Activated CD4-positive, alpha-beta T cell treated with anti-CD3 and anti-CD28 coated beads for 36 hours (primary cell): ENCODE measurements at places on chromosomes 7 and 10. TPM values are rescaled to one million over a fixed set of nuclear protein-coding genes. Genes with fewer than 3 reads are reported as not detected.

GRCh38 chr7:16422917-16423316 lies 1.6 kb upstream of the CRPPA start:
- no peaks in the 10 kb centered on the region for H3K36me3 ChIP-seq
- H3K27me3 ChIP-seq, result no peaks in the 10 kb centered on the region
- DNase-seq, result no peak
- H3K27ac ChIP-seq, result no peak overlapping the region
- H3K4me1 ChIP-seq, result peaks cover 17% of the 10 kb centered on the region
- H3K4me3 ChIP-seq, result no peak overlapping the region

DNA sequence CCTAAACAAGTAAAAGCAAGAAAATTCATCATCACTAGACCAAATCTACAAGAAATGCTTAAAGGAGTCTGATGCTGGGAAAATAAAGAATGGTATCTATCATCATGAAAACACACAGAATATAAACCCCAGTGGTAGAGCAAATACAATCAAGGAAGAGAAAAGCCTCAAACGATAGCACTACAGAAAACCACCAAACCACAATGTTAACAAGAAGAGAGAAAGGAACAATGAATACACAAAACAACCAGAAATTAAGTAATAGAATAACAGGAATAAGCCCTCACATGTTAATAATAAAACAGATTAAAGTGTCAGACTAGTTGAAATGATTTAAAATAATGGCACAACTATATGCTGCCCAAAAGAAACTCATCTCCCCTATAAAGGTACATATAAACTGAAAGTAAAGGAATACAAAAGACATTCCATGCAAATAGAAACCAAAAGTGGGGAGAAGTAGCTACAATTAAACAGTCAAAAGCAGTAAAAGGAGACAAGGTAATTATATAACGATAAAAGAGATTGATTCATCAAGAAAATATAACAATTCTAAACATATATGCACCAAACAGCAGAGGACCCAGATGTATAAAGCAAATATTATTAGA lies 77.3 kb downstream of the JMJD1C start:
- no peak for DNase-seq
- H3K27me3 ChIP-seq, result no peaks in the 10 kb centered on the region
- no peak overlapping the region for H3K4me3 ChIP-seq
- peaks cover 32% of the 10 kb centered on the region for H3K36me3 ChIP-seq
- peaks cover 64% of the 10 kb centered on the region for H3K4me1 ChIP-seq

DNA sequence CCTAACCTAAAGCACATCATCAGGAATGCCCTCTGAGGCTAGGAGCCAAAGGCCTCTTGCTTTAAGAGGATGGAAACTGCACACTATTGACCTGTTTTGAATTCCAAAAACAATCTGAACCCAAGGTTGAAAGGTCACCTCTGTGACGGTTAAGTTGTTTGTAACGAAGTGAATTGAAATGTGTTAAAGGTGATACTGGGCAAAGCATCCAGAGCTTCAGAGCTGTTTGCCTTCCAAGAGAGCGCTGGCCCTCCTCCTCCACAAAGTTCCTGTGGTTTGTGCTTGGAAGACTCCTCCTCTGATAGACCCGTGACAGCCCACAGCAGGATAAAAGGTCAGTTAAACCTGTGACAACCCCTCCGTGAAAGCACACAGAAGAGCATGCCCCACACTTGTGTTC lies 133.7 kb upstream of the CTTNBP2 start:
- H3K36me3 ChIP-seq, result no peaks in the 10 kb centered on the region
- H3K27me3 ChIP-seq, result peaks cover 9% of the 10 kb centered on the region
- no peaks in the 10 kb centered on the region for H3K4me1 ChIP-seq
- DNase-seq, result no peak

- no peaks in the 10 kb centered on the region for H3K36me3 ChIP-seq
- peaks cover 33% of the 10 kb centered on the region for H3K27me3 ChIP-seq
- H3K4me3 ChIP-seq, result no peak overlapping the region
- H3K27ac ChIP-seq, result no peak overlapping the region
- no peaks in the 10 kb centered on the region for H3K4me1 ChIP-seq
Measured at GRCh38 chr7:78111386-78111785, 312.8 kb downstream of the PHTF2 start.

- no peaks in the 10 kb centered on the region for H3K27me3 ChIP-seq
- no peak overlapping the region for H3K4me3 ChIP-seq
- H3K27ac ChIP-seq, result no peak overlapping the region
- peaks cover 14% of the 10 kb centered on the region for H3K36me3 ChIP-seq
Measured at GRCh38 chr7:105655500-105656380, 74.4 kb upstream of the EFCAB10 start.

GRCh38 chr7:23895666-23896096 lies 185.7 kb downstream of the STK31 start:
- peaks cover 16% of the 10 kb centered on the region for H3K27me3 ChIP-seq
- DNase-seq, result no peak

GRCh38 chr7:33432821-33433220 lies 303.5 kb downstream of the BBS9 start:
- H3K4me1 ChIP-seq, result no peaks in the 10 kb centered on the region
- no peaks in the 10 kb centered on the region for H3K36me3 ChIP-seq
- no peak overlapping the region for H3K27ac ChIP-seq

- H3K36me3 ChIP-seq, result peaks cover 5% of the 10 kb centered on the region
- DNase-seq, result no peak
- H3K4me3 ChIP-seq, result no peak overlapping the region
- peaks cover 3% of the 10 kb centered on the region for H3K27me3 ChIP-seq
Measured at GRCh38 chr10:84135836-84136235, 3.5 kb upstream of the GHITM start.

- H3K27me3 ChIP-seq, result peaks cover 5% of the 10 kb centered on the region
- no peak overlapping the region for H3K27ac ChIP-seq
- no peaks in the 10 kb centered on the region for H3K36me3 ChIP-seq
- no peaks in the 10 kb centered on the region for H3K4me1 ChIP-seq
Measured at GRCh38 chr10:133196221-133196915, 33.6 kb upstream of the UTF1 start.

- DNase-seq, result no peak
- H3K27ac ChIP-seq, result peak overlapping the region; percentile 97
- H3K4me1 ChIP-seq, result peaks cover 89% of the 10 kb centered on the region
- no peaks in the 10 kb centered on the region for H3K27me3 ChIP-seq
- peak overlapping the region; percentile 32 for H3K4me3 ChIP-seq
- peaks cover 21% of the 10 kb centered on the region for H3K36me3 ChIP-seq
Measured at GRCh38 chr7:150665896-150666295, 19.6 kb upstream of the GIMAP2 start.

DNA sequence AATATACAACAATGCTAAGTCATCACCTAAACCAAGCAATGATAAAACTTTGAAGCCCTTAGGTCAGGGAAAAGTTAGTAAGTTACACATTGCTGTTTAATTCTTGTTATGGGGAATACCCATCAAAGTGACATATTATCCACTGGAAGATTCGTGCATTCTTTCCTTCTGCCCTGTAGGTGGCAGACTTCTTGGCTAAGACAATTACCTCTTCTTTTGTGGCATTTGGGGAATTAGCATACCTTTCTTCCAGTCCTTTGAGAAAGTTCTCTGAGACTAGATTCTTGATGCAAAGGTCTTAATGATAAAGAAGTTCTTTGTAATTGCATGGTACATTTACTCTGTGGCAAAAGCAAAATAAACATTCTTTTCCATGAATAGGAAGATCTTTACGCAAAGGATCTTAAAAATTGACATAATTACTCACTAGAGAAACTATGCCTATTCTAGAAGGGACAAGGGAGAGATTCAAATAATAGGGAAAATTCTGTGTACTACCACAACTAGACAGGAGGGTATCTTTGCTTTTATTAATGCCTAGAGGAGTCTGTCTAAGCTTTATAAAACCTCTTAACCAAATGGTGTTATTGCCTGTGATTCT lies 395.9 kb downstream of the GRM8 start:
- no peak overlapping the region for H3K4me3 ChIP-seq
- H3K36me3 ChIP-seq, result no peaks in the 10 kb centered on the region
- H3K27ac ChIP-seq, result no peak overlapping the region

GRCh38 chr7:88071994-88072714 lies 138.1 kb downstream of the ADAM22 start:
- H3K27me3 ChIP-seq, result peaks cover 2% of the 10 kb centered on the region
- H3K4me1 ChIP-seq, result no peaks in the 10 kb centered on the region
- H3K4me3 ChIP-seq, result no peak overlapping the region
- no peaks in the 10 kb centered on the region for H3K36me3 ChIP-seq

DNA sequence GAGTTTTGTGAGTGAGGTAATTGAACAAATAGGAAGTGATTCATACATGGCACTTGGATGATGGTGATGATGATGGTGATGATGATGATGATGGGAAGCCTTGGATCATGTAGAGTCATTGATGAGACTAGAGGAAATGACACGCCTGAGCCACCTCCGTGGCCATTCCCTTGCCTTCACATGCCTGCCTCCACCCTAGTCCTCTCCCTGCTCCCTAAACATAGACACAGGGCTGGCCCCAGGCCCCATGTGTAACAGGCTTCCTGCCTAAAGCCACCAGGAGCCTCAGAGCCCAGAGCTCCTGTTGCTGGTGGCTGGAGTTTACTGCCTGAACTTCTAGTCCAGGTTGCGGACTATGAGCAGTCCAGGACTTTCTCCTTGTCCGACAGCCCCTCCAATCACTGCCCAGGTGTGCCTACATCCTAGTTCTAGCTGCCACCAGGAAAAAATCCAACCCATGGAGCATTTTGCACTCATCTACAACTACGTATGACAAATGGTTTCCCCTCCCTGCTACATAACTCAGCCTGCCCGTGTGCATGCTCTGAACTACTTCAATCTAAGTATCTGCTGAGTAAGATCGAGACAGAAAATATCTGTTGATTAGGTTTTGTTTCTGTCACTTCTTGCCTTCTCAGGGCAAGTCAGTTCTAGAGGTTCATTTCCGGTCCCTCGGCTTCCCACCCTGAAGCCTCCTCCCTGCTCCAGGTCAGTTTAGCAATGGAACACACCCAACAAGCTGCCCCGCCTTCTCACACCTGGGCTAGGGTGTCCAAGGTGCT lies 35.5 kb upstream of the KDM7A start:
- peak; percentile 70 for DNase-seq
- H3K4me3 ChIP-seq, result no peak overlapping the region
- peaks cover 2% of the 10 kb centered on the region for H3K27me3 ChIP-seq
- H3K36me3 ChIP-seq, result no peaks in the 10 kb centered on the region
- H3K27ac ChIP-seq, result peak overlapping the region; percentile 88
- peaks cover 69% of the 10 kb centered on the region for H3K4me1 ChIP-seq

- H3K36me3 ChIP-seq, result no peaks in the 10 kb centered on the region
- H3K27me3 ChIP-seq, result peaks cover 13% of the 10 kb centered on the region
- H3K27ac ChIP-seq, result no peak overlapping the region
- H3K4me3 ChIP-seq, result peak overlapping the region; percentile 79
- peak; percentile 51 for DNase-seq
- H3K4me1 ChIP-seq, result peaks cover 11% of the 10 kb centered on the region
Measured at GRCh38 chr10:97714401-97715258, 1.1 kb downstream of the MARVELD1 start.

- DNase-seq, result no peak
- no peak overlapping the region for H3K27ac ChIP-seq
- no peaks in the 10 kb centered on the region for H3K36me3 ChIP-seq
Measured at GRCh38 chr10:90504172-90504571, 353.7 kb downstream of the HTR7 start.

DNA sequence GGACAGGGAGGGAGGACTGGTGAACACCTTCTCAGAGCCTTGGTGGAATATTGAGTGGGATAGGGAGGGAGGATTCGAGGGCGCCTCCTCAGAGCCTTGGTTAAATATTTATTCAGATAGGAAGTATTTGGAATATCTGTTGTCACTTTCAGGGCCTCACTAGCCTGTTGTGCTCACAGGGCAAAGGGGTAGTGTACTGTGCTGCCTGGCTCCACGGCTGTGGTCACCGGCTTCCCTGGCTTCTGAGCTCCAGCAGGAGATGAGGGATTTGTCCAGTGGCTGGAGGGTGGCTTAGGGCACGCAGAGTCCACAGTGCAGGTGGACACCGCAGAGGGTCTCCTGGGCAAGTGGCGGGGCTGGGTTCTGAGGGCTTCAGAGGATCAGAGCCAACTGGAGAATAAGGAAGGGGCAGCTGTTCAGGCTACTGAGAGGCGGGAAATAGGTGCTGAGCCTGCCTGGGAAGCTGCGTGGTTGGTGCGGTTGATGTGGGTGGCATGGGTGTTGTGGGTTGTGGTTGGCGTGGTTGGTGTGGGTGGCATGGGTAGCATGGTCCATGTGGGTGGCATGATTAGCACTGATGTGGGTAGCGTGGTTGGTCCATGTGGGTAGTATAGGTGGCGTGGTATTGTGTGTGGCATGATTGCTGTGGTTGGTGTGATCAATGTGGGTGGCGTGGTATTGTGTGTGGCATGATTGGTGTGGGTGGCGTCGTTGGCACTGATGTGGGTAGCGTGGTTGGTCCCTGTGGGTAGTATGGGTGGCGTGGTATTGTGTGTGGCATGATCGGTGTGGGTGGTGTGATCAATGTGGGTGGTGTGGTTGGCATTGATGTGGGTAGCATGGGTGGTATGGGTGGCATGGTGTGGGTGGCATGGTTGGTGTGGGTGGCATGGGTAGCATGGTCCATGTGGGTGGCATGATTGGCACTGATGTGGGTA lies 16.7 kb downstream of the INPP5A start:
- peaks cover 24% of the 10 kb centered on the region for H3K4me1 ChIP-seq
- H3K27ac ChIP-seq, result no peak overlapping the region
- no peaks in the 10 kb centered on the region for H3K36me3 ChIP-seq
- no peak overlapping the region for H3K4me3 ChIP-seq

DNA sequence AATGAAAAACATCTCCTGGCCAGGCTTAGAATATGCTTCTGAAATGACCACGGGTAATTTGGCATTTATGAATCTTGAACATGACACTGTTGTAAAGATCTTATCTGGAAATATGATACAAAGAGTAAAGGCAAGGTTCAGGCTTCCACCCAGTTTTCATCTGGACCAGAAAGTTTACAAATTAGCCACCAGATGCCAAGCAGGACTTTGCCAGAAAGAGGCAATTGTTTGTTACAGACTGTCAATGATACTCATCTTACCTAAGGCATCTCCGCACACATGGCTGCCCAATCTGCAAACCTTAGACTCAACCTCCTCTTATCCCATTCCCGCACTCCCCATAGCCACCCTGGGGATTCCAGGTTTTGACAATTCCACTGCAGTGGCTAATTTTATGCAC lies 795.3 kb downstream of the TYW1 start:
- H3K4me3 ChIP-seq, result no peak overlapping the region
- H3K27me3 ChIP-seq, result no peaks in the 10 kb centered on the region
- no peak for DNase-seq

DNA sequence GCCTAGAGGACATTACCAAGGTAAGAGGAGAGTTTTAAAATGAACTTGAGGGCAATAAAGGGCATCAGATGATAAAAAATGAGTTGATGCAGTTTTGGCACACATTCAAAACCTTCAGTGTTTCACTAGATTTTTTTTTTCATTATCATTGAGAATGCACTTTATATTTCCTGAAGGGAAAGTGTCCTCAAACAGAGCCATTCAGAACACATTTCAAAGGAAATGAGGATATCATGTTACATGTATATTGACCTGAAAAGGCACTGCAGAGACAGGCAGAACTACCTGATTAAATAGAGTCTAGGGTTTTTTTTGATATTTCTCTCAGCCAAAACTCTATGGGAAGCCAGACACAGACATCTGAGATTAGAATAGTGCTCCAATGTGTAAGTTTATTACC lies 454.0 kb downstream of the NEBL start:
- DNase-seq, result no peak
- no peak overlapping the region for H3K4me3 ChIP-seq
- no peaks in the 10 kb centered on the region for H3K4me1 ChIP-seq
- no peak overlapping the region for H3K27ac ChIP-seq

Gene LIMK1
- total RNA-seq, result 12.5 TPM

Gene LRRN3
- 8.0 TPM for total RNA-seq

Gene CALCR
- not detected for total RNA-seq

Gene PHYH
- total RNA-seq, result 11.7 TPM

Gene CAV1
- total RNA-seq, result 0.25 TPM

Gene ZNF479
- not detected for total RNA-seq
